ENCODE measurements at places on chromosomes 13 and 19.

DNA sequence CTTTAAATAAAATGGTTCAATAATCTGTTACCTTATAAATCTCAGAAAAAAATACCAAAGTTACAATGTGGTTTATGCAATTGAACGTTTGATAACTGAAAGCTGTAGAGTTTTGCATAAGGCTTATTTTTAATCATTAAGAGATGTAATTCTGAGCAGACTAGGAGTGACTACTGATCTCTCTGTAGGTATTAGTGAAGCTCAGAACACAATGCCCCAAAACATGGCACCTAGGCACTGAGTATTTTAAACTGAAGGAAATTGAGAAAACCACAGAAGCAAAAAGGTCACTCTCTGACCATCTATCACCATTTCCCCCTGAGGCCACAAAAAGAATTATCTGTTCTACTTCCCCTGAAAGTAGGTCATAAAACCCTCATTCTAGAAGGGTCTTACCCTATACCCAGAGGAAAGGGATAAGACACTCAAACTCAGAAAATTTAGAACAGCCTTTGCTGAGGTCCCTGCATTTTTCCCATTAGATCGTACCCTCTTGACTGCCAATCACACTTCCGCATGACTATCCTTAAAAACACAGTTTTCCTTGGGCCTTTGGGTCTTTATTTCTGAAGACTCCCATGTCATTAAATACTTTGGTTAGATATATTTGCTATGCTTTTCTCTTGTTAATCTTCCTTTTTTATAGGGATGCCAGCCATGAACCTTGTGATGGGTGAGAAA lies 158.1 kb downstream of the PCDH9 start:
- no peak for DNase-seq

DNA sequence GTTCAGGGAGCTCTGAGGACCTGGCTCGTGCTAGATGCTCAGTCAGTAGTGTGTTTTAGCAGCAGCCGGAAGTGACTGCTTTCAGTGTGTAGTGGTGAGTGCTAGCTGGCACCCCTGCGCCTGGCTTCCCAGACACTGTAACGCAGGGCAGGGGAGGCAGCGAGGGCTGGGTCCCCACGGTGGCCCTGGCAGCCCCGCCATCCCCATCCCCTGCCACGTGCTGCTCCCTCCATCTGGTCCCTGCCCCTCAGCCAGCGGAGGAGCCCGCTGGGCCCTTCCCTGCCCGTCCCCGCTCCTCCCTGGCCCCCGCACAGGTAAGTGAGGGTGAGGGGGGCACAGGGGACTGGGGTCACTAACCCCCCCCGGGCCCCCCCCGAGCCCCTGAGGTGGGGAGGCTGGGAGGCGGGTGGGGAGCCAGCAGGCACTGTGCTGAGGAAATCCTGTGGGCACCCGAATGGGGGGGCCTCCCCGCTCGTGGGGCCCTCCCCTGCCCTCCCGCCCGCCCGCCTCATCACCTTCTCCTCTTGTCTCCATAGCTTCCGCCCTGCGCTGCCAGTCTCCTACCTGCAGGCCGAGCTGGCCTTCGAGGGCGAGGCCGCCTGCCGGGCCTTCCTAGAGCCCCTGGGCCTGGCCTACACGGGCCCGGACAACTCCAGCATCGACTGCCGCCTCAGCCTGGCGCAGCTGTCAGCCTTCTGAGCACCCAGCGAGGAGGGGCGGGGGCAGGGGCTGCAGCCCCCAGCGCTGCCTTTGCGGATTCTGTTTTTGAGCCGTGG lies 3.2 kb downstream of the LENG9 start:
- no peak for DNase-seq

GRCh38 chr13:97367016-97367822 lies 66.8 kb upstream of the RAP2A start:
- DNase-seq: no peak

- no peak for DNase-seq
Measured at GRCh38 chr13:47298506-47298905, 401.7 kb upstream of the HTR2A start.

DNA sequence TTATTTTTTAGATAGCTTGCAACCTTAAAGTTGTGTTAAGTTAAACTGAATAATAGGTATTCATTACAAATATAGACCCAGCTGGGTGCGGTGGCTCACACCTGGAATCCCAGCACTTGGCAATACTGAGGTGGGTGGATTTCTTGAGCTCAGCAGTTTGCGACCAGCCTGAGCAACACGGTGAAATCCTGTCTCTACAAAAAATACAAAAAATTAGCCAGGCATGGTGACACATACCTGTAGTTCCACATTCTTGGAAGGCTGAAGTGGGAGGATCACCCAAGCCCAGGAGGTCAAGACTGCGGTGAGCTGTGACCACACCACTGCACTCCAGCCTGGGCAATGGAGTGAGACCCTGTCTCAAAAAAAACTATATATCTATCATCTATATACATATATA lies 386.5 kb downstream of the PCDH17 start:
- DNase-seq: no peak

DNA sequence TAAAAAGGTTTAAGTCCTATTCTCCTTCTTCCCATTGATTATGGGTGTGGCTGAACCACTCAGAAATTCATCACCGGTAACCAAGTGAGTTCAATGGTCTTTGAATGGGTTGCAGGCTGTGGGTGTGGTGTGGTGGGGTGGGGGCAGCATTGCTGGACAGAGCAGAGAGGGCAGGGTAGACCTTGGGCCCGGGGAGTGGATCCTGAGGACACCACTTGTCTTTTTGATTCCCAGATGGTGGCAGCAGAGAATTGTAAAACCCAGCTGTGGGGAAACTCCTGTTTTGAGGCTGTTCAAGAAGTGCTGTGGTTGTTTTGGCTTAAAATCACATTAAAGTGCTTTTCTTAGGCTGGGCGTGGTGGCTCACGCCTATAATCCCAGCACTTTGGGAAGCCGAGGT lies 45.8 kb upstream of the RGCC start:
- peak; percentile 61 for DNase-seq

GRCh38 chr19:15584541-15585115 lies 30.4 kb upstream of the CYP4F8 start:
- peak; percentile 78 for DNase-seq

- DNase-seq: no peak
Measured at GRCh38 chr19:21434516-21434915, 37.6 kb downstream of the ZNF493 start.

- no peak for DNase-seq
Measured at GRCh38 chr13:109206616-109207015, 577.2 kb downstream of the MYO16 start.

- no peak for DNase-seq
Measured at GRCh38 chr19:44164327-44164672, 600 bp upstream of the ZNF226 start.

- DNase-seq: no peak
Measured at GRCh38 chr19:31083105-31083504, 266.1 kb downstream of the TSHZ3 start.

DNA sequence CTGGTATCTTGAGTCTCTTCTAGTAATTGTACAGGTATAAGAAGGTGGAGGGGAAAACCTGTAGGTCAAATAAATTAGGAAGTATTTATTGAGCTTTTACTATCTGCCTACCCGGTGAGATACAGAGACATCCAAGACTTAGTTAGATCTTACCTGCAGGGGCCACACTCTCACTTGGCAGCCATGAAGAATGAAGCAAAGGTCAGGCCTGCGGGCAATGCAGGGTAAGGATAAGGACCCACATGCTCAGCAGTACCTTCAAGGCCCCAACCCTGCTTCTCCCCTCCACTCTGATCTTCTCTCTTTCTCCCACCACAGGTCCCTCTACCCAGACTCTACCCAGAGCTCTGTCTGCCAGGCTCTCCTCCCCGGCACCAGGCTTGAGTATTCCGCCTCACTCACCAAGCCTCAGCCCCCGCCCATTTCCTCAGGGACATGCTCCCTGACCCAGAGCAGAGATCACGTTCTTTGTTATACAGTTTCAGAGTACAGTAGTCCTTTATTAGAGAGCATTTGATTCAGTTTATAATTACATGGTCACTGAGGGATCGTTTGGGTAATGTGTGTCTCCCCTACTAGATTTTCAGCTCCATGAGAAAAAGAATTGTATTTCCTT lies 18.9 kb upstream of the CLDN10 start:
- DNase-seq: no peak

DNA sequence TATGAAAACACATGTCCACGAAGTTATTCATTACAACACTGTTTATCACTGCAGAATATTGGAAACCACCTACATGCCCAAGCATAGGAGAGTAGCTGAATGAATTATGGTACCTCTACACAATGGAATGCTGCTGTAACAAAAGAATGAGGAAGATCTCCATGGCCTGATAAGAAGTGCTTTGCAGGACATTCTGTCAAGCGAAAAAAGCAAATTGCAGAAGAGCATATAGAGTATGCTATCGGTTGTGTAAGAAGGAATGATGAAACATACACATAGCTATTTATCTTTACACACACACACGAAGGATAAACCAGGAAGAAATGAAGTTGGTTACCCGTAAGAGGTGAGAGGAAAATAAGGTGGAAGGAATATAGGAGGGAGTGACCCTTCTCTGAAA lies 37.5 kb upstream of the CEACAM20 start:
- DNase-seq: no peak

DNA sequence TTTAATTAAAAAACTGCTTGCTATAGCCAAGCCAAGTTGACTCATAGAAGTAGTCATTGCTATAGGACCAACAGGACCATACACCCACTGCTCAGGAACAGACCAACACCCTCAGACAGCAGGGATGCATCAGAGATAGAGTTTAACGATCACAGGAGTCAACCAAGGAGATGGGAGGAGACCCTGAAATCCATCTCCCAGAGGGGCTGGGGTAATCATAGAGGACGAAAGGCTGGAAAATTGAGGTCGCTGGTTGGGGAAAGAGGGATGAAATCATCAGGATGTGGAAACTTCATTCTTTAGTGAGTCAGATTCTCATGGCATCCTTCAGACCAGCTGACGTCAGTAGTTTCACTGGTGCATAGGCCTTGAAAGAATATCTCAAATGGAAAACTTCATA lies 160.4 kb upstream of the GPC6 start:
- no peak for DNase-seq

- no peak for DNase-seq
Measured at GRCh38 chr19:57321116-57321515, 844 bp downstream of the ZNF543 start.

GRCh38 chr13:81051873-81052272 lies 710.9 kb upstream of the SPRY2 start:
- no peak for DNase-seq

DNA sequence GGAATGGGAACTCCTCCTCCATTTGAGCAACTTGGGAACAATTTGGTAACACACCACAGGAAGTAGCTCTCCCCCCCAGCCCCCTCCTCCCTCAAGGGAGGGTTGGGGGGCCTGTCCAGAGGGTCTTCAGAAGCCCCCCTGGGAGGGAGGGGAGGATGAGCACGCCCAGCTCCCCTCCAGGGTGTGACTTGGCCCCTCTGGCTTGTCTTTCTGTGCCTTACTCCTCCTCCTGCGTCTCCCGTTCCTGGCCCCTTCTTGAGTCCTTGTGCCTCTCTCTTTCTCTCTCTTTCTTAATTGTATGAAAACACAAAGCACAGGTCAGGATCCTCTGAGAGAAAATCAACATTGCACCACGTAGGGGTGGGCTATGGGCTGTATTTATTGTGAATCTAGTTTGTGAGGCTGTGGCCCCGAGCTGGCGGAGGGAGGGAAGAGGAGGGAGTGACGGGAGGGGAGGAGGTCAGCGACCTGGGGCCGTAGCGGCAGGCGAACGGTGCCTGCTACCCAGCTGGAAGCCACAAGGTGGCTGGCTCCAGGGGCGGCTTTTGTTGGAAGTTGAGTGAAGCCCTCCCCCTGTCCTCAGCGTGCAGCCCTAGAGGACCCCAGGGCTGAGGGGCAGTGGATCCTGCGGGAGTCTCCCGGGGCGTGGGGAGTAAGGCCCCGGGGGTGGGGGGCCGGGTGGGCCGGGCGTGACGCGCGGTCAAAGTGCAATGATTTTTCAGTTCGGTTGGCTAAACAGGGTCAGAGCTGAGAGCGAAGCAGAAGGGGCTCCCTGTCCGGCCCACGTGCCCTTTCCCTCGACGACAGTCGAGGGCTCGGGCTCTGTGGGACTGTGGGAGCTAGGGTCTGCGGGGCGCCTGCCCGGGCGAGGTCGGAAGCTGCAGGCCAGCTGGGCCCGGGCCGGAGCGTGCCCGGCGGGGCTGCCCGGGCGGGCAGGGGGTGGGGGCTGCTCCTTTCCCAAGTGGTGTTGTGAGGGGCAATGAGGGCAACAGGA lies 6.4 kb downstream of the LYL1 start:
- no peak for DNase-seq

DNA sequence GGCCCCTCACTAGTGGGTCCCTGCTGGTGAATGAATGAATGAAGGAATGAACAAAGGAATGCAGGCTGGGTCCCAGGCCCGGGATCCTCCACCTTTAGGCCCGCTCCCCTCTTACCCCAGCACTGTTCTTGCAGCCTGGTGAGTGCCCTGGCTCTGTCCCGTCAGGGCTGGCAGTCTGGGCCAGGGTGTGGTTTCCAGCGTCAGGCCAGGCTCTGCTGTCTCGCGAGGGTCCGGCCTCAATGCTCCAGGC lies 317 bp downstream of the LYL1 start:
- DNase-seq: no peak

GRCh38 chr19:19361075-19361594 lies 40.5 kb downstream of the MAU2 start:
- peak; percentile 82 for DNase-seq

GRCh38 chr19:1624458-1624857 lies 19.2 kb upstream of the UQCR11 start:
- DNase-seq: no peak

DNA sequence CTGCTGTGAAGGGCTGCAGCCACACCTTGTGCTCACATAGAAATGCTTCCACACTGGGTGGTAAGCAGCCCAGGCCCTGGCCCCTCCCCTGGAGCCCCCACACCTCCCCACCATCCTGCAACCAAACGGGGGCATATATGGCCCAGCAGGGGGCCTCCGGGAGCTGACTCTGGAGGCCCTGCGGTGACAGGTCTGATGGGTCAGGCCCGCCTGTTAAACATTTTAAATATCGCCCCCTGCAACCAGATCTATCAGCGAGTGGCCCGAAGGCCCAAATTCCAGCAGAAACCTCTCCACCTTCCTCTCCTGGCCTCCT lies 48.0 kb upstream of the KATNAL1 start:
- DNase-seq: peak; percentile 44

DNA sequence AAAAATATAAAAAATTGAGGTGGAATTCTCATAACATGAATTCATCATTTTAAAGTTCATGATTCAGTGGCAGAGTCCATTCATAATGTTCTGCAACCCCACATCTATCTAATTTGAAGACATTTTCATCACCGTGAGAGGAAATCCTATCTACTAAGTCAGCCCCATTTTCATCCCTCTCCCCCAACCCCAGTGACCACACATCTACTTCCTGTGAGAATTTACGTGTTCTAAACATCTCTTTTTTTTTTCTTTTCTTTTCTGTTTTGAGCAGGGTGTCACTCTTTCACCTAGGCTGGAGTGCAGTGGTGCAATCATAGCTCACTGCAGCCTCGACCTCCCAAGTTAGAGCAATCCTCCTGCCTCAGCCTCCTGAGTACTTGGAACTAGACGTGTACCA lies 17.5 kb downstream of the ATCAY start:
- no peak for DNase-seq

DNA sequence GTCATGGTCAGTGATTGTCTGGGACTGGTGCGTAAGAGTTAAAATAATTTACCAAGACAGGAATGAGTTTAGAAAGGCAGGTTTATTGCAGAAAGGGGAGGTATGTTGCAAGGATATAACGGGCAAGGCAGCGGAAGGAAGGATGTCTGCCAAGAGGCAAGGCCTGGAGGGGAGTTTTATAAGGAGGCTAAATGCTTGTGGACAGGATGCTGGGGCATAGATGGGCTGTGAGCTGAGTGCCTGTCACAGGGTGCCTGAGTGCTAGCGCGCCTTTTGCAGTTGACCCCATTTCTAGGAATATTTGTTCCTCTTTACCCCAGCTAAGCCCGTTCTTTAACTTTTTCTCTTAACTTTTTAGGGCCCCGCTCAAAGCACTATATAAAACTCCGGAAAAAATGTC lies 58.7 kb downstream of the TEX26 start:
- no peak for DNase-seq

Measured in right hindlimb (tissue), 1 donor.